Hematopoietic multipotent progenitor cell treated with erythropoietin and hydrocortisone succinate and interleukin-3 and kit ligand, for 6 days (in vitro differentiated cells): ENCODE measurements at places on chromosomes 1 and 21.
A peak's percentile ranks its signal among the peaks of the same experiment; 100 is the strongest.

DNA sequence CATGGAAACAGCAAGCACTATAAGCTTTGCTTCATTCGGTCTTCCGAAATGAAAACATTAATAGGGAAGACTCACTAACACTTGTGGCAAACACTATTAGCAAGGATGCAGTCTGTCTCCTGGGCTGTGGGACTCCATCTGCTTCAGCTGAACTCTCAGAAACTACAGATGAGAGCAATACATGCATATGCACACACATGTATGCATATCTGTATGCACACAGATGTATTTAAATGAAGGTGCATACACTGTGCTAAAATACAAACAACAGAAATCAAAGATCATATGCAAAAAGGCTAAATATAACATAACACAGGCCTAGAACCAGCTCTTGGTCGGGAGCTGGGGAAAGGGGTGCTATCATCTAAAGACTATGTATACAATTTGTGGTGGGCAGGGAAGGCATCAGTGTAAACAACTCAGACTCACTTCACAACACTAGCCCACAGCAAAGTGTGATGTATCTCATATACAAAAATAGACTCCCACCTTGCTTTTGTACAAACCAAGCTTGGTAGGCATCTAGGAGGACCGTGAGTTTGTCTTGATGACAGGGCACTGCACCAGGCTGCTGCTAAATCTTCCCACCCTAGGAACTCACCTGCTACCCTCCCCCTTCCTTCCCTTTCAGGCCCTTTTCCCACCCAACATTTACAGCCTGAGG lies 32.8 kb downstream of the CDC7 start:
- DNase-seq: no peak

- no peak for DNase-seq
These were observed 5.0 kb upstream of the RNF2 start for GRCh38 chr1:185040408-185040735.

DNA sequence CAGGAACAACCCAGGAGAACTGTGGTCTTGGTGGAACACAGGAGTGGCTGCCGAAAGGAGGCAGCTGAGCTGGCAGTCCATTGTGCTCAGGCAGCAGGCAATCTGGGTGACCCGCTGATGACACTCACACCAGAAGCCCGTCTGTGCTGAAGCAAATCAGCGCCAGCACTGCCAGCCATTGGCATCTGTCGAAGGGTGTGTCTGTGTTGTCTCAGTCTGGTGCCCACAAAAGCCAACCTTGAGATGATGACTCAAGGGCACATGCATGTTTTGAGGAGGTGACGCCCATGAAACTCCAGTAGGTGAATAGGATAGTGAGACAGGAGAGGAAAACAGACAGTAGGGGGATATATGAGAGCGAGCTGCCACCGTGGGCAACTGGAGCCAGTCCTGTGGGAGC lies 167.3 kb downstream of the KAZN start:
- no peak for DNase-seq

DNA sequence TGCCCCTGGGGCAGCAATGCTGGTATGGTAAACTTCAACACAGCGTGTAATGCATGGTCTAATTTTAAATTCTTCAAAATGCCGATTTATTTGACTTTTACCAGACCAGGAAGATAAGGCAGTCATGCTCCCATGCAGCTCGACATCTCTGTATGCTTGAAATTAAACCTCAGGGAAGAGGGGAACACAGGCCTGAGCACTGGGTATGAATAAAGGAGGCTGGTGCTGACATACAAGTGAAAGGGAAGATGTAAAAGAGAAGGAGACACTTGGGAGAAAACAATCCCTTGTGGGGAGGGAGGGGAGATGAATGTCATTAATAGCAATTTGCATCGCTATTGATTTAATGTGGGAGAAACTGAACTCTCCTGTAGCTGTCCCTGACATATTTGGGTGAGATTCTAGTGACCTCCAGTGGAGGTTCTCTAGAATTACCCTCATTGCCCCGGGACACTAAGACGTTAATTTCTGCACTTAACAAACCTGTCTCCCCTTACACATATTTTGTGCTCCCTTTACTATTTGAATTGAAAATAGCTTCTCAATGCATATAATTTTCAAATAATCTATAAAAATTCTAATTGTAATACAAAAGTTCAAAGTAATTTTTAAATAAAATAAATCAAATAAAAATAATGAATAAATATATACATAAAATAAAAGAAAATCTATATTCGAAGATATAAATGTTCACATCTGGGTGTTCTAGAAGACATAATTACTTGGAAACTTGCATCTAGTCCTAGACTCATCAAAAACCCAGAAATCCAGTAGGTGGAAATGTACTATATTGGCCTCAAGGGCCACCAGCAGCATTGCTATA lies 283.1 kb downstream of the LMX1A start:
- peak; percentile 74 for DNase-seq

- DNase-seq: no peak
These were observed 12.2 kb downstream of the FAM131C start for GRCh38 chr1:16061266-16061665.

- no peak for DNase-seq
These were observed 46.1 kb downstream of the ITSN1 start for GRCh38 chr21:33688353-33688752.

GRCh38 chr1:186559601-186560116 lies 98.7 kb upstream of the PDC start:
- DNase-seq: no peak

DNA sequence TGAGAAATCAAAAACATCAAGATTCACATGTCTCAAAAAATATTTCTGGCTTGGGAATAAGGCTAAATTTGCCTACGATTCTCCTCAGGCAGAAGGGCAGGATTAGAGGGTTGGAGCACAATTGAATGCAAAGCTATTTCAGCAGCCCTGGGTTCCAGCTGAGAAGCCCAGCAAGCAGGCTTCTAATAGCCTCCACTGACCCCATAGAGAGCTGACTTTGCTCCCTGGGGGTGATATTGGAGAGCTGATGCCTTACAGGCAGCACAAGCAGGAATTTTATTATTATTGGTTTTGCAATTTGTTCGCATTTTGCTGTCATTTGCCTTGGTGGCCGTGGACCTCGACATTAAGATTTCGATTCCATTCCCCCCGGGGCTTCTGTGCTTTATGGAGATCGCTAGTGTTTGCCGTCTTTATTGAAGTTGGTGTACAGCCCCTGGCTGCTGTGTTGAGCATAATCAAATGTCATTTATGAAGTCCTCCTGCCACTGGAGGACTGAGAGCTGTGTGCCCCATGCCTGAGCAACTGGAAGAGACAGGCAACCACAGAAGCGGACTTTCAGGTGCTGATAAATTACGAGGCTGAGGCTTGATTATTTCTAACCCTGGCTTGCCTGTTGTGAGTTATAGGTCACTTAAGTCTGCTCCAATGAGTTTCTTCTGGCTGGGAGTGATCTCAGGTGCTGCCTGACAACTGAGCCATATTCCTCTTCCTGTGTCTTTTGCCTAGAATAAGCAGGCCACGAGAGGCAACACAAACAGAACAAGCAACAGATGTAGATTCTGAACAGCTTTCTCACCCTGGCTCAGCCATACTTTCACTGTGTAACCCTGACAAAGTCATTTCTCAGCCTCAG lies 518.4 kb upstream of the CAMK1G start:
- no peak for DNase-seq

DNA sequence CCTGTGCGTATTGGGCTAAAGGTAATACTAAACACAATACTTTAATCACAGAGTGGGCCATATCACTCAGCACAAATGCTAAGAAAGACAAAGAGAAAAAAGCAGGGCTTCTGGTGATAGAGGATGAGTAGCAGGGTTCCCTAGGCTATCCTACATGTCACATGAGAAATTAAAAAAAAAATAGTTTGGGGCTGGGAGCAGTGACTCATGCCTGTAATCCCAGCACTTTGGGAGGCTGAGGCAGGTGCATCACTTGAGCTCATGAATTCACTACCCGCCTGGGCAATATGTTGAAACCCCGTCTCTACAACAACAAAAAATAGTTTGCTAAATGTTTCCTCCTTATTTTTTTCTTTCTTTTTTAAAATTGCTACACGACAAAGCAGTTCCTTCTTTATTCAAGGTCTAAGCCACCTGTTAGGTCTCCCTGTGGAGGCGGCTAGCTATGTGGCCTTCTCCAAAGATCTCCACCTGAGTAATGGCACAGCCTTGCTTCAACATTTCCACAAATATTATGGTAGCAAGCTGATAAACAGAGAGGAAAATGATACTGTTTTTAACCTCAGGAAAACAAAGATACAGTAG lies 1.5 kb downstream of the ENSA start:
- DNase-seq: no peak

GRCh38 chr21:35622612-35623011 lies 437.7 kb downstream of the SETD4 start:
- DNase-seq: no peak

GRCh38 chr1:225806249-225806648 lies 3.7 kb upstream of the EPHX1 start:
- DNase-seq: no peak

- DNase-seq: no peak
These were observed 83.0 kb downstream of the FCRL5 start for GRCh38 chr1:157469300-157469699.

GRCh38 chr1:151924691-151925587 lies 15.6 kb upstream of the THEM4 start:
- no peak for DNase-seq

DNA sequence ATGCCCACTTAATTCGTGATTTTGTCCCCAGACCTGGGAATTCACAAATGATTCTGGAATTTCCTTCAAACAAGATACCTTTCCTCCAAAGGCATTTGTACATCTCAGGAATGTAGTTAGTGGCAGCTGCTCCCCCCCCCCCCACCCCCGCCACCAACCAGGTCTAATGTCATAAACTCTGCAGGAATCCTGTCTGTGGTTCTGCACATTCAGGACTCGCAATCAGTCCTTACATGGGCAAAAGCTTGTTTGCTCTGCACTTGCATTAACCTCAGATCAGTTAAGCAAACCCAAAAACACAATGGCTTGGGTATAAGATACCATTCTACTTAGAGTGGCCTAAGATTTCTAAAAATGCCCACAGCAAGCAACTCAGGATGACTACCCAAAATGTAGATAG lies 143.8 kb downstream of the TGFB2 start:
- no peak for DNase-seq

- no peak for DNase-seq
These were observed 29.9 kb upstream of the EXO1 start for GRCh38 chr1:241817956-241818612.

DNA sequence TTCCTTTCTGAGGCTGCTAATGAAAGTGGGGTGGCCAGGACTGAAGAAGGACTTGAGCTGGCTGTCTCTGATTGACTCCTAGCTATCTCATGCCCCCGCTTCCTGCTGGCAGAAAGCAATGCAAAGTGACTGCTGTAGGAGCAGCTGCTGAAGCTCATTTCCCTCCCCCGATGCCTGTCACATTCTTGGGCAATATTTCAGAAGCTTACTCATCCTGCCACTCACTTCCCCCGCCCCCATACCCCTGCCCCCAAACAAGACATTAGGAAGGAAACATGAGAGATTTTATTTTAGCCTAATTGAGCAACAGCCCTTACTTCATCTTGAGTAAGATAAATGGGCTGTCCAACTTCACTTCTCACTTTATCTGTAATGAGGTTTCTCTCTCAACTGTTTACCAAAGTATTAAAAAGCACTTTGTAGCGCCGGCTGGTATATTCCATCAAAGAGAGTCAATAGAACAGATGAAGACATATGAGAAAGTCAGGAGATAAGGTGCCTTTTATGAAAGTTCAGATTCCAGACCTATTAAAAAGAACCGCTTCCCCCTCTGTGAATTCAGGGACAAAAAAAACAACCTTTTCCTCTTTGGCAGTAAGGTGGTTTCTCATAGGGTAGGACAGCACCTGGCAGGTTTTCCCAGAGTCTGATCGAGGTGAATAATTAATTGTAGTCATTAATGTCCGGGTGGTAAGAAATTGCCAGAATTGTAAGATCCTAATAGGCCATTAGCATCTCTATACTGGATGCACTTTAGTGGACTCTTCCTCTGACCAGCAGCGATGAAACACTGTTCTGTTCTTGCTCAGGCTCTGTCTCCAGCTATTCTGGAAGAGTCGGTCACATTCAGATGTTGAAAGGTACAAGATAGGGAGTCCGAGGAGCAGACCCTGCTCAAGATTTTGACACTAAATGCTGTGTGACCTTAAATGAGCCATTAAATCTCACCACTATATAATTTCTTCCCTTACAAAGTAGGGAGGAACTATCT lies 70.2 kb downstream of the SH3GLB1 start:
- peak; percentile 88 for DNase-seq

DNA sequence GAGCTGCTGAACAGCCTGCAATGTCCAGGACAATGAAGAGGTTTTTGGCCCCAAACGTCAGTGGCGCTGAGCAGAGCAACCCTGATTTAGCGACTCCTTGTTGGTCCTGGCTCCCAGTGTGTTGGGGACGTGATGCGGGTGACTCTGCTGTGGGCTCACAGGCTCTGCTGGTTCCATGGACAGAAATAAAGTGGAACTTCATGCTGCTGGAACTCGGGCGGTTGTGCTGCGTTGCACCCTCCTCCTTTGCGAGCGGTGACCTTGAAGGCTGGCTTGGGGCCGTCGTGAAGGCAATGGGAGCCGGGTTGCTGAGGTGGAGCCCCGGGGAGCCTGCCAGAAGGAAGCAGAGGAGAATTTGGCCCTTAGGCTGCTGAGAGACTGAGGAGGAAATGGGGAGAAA lies 122.6 kb upstream of the C1orf174 start:
- no peak for DNase-seq

- no peak for DNase-seq
These were observed 3.7 kb downstream of the CHIA start for GRCh38 chr1:111294390-111294789.

DNA sequence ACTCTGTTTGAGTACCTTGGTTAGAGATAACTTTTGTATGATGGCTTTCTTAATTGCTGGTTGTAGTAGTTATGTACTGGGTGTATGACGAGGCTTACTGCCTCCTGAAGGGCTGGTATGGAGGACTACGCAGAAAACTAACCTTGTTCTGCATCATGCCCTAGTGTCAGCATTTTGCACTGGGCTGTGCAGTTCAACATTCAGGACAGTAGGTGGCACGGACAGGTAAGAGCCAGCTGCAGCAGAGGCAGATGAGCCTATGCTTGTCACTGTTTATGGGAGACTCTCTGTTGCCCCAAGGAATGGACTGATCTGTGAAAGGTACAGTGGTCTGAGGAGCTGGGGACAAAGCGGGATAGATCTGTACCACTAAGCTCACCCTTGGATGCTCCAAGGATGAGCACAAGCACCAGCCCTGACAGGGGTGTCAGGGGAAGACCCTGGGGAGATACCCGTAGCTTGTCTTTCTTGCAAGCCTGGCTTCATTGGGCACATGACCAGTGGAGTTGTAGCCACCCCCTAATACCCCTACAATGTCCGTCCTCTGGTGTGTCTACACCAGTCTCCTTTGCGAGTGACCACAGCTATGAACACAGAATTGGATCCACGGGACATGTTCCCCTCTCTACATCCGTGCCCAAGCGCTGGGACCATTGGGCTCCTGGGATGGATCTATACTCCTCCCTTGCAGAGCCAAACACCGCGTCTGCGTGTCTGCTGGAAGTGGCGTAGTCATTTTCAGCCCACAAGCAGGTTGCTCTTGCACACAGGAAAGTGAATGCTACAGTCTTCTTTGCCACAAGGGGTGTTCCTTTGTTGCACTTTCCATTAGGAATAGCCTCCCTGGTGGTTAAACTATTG lies 51.1 kb upstream of the CFHR3 start:
- DNase-seq: peak; percentile 62
